COR-L47 (cell line): ENCODE measurements at places on chromosomes 2 and 18.

DNA sequence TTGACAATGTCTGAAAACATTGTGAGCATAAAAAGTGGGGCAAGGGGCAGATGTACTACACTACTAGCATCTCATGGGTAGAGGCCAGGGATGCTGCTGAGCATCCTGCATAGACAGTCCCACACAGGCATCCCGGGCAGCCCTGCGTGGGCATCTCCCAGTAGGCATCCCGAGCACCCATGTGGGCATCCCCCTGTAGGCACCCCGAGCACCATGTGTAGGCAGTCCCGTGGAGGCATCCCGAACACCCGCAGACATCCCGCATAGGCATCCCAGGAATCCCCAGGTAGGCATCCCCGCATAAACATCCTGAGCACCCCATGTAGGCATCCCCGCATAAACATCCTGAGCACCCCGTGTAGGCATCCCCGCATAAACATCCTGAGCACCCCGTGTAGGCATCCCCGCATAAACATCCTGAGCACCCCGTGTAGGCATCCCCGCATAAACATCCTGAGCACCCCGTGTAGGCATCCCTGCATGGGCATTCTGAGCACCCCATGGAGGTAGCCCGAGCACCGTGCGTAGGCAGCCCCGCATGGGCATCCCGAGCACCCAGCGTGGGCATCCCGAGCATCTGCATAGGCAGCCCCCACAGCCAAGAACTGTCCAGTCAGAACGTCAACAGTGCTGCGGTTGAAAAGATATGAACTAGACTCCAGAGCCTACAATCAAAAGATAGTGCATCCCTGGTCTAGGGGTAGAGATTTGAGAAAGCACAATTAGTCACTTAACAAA, 273.5 kb downstream of the NBAS start:
- DNase-seq, result no peak

DNA sequence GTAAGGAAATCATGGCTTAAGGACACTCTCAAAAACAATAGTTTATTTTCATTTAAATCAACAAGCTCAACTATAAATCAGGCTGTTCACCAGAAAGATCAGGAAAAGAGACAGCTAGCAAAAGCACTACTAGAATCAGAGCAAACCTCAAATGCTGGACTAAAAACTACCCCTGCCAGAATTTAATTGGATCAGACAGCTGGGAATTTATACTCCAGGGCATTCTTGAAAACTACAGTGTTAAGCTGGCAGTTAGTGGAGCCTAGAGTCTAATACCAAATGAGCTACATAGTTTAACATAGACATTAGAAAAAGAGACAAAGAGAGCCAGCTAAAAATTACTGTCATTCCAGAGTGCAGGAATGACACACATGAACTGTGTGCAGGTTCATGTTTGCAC, 1016.4 kb upstream of the CRIM1 start:
- no peak for DNase-seq

GRCh38 chr2:28247290-28247689, 145.4 kb upstream of the FOSL2 start:
- no peak for DNase-seq

GRCh38 chr2:55880416-55881143, 43.0 kb downstream of the EFEMP1 start:
- DNase-seq, result no peak

DNA sequence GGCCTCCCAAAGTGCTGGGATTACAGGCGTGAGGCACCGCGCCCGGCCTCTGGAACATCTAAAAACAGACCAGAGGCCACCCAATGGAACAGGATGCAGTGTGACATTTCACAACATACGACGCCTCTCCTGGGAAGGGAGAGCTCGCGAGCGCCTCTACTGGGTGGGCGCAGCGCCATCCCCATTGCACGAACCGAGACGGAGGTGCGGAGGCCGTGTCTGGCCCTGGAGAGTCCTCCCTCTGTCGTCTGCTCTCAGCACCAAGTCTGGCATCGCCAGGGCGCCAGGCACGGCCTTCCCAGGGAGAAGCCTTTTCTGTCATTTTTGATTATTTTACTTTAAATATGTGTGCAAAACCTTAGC, 9.4 kb upstream of the GBX2 start:
- DNase-seq, result no peak

DNA sequence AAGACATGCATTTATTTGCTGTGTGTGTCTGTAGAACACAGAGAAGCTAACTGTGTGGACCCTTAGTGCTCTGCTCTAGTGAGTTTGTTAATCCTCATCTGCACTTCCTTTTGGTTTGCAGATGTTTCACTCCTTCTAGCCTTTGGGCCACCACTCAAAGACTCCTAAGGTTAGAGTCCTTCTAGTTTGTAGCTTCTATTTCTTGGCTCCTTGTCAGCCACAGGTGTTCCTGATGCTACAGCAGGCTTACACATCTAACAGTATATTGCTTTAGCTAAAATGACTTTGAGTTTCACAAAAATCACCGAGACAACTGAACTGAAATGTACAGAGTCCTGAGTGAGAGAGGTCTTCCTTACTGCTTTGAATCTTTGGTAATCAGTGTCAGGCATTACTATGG, 551.4 kb downstream of the NRXN1 start:
- DNase-seq, result no peak

DNA sequence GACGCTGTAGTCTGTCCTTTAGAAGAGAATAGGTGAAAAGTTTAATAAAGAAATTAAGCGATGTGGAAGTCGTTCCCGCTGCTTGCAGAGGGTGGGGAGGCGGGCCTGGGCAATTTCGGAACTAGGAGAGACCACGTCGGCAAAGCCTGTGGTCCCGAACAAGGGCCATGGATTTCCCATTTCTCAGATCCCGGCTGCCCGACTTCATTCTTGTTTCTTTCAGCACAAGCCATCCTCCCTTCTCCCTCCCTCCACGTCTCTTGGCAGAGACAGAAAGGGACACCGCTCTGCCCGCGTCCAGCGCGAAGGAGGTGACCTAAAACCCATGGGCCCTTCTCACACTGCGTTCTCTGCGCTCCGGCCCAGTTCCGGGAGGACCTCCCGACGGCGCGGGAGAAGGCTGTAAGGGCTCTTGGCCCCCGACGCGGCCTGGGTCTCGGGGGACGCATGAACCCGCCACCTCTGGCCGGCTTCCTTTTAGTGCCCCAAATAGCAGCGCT, 2.2 kb upstream of the BCL2L11 start:
- DNase-seq, result no peak

DNA sequence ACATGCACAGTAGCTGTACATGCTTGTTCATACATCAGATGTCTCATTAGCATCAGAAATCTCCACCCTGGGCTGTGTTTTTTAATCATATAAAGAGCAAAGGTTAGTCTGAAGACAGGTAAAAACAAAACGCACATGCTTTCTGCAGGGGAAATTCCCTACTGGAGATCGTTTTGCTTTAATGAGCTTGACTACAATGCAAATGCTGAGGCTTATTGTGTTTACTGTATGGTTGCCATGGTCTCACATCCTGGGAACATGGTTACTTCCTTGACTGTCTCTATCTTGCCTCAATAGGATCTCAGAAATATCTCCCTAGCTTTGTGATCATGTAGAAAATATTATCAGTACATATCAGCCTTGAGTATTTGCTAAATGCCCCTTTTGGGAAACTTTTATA, 336.5 kb upstream of the TFPI start:
- peak; percentile 3 for DNase-seq

DNA sequence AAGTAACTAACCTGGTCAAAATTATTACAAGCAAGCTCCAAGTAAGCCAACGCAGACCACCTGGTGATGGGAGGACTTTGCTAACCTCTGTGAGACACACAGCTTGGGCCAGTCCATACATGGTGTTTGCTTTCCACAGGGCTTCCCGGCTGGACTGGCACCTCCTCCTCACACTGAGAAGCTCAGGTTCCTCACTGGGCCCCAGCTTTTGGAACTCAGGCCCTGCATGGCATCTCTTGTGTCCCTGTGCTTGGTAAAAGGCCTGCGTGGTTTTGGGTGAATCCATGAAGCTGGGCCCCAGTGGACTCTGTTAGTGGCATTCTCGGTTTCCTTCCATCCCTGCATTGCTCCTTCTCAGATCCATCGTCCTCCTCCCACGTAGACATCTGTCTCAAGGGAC, 123.4 kb downstream of the VAPA start:
- DNase-seq, result no peak

- no peak for DNase-seq
Observed at GRCh38 chr2:151388011-151388410, 21.7 kb upstream of the RIF1 start.

- no peak for DNase-seq
Observed at GRCh38 chr2:139963863-139964355, 1183.7 kb upstream of the NXPH2 start.

DNA sequence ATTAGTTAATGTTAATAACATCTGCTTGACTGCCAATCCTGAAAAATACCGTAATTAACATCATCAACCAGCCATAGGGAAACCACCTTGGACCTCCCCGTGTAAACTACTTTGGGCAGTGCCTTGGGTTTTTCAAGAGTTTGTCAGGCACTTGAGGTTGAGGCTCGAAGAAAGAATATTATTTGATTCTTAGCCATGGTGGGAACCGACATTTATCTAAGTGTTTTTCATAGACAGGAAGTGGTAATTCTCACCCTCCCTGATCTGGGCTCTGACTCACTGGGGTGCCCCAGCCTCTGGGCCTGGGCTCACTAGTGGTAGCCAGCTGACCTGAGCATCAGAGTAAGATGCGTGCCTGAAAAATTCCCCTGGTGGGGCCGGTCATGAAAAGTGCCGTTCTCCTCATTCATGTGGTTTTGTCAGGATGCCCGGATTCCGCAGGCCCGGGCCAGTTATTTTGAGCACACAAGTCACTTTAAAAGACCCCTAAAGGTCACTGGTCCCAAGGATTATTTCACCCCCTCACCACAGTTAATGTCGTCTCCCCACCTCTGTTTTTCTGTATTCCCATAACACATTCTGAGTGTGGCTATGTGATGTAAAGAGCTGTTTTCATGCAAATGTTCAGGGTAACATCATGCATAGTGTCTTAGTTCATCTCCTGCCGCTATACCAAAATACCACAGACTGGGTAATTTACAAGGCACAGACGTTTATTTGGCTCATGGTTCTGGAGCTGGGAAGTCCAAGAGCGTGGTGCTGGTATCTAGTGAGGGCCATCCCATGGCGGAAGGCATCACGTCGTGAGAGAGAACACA, 21.6 kb upstream of the SPATA3 start:
- DNase-seq, result no peak

DNA sequence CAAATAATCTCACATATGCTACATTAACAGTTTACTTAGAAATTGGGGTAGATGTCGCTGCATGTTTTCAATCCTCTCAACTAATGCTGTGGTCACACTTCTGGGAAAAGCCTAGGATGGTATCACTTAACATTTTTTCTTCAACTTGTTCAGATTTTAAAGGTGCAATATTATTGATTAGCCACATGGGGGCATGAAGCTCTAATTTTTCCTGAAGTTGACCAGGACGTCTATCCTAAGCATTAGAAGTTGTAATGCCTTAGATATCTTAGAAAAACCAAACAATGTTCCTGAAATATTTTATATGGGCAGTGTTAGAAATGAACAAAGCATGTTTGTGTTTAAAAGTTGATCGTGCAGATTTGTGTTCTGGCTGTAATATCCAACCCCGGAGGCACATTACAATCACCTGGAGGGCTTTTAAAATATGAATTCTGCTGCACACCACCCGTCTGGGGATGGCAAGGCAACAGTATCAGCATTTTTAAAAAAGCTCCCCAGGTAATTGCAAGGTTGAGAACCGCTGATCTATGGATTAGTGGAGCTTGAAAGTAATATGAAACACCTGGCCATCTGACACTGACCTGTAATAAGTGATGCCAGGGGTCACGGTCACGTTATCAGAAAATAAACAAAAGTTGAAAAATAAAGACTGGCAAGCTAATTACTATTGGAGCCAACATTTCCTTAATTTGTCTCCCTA, 100.5 kb upstream of the LMAN1 start:
- DNase-seq, result peak; percentile 89

DNA sequence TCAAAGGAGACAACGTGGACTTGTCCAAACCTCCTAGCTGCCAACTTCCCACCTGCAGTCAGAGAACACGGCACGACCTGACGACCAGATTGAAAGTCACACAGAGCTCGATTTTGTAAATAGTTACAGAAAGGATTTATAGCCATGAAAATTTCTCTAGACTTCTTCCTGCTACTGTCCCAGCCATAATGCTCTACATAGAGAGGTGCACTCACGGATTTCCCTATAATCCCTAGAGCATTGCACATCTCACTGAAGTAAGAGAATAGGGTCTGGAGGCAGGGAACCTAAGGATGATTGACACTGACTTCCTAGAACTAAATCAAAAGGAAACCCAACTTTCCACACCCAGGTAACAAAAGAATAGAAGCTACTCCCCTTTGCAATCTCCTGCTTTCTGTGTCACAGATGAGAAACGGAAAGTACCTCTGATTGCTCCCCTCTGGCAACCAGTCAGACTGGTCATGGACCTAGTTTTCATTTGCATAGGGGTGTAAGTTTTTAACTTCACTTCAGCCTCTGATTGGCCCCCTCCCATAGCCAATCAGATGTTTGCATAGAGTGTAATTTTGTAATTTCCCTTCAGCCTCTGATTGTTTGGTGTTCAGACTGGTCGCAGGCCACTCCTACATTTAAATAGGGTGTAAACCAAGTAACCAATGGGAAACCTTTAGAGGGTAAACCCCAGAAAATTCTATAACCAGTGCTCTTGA, 58.6 kb upstream of the FBXO11 start:
- no peak for DNase-seq

- no peak for DNase-seq
Observed at GRCh38 chr2:30259827-30260679, 28.7 kb downstream of the LBH start.

GRCh38 chr18:34131006-34131405, 93.7 kb downstream of the NOL4 start:
- peak; percentile 42 for DNase-seq

DNA sequence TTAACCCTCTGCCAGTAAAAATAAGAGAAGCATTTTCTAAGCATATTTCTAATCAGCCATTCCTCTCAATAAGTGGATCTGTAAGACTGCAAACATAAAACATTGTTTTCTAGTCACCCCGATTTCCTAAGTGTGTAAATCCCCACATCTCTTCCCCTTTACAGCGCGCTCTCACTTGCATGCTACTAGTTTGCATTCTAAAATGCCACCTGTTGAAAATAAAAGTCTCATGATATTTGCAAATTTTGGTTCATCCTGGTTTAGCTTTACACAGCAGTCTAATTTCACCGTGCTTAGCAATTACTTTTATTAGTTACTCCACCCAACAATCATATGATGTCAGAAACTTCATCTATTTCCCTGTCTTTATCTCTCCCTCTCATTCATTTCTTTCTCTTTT, 1230.7 kb upstream of the ZEB2 start:
- no peak for DNase-seq

- DNase-seq, result no peak
Observed at GRCh38 chr2:2621855-2622254, 290.8 kb upstream of the MYT1L start.
